ENCODE measurements at places on chromosomes 1 and 21.
A peak's percentile ranks its signal among the peaks of the same experiment; 100 is the strongest.

GRCh38 chr1:155277902-155278688 is 832 bp downstream of the HCN3 start:
- DNase-seq: peak; percentile 89

DNA sequence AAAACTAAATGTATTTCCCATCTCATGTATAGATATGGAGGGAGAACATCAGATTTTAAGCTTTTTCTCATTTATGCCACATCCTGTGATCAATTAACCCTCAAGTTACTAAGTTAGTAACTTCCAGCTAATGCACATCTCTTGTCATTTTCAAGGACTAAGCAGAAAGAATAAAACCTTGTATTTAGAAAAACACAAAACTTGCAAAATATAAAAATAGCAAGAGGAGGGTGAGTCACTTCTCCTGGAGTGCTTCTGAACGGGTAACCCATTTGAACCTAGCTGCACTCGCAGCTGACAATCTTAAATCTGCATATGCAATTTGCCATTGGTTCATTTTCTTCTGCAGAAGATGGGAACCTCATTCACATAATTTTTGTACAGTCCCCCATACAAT is 500.5 kb downstream of the SETD4 start:
- no peak for DNase-seq

DNA sequence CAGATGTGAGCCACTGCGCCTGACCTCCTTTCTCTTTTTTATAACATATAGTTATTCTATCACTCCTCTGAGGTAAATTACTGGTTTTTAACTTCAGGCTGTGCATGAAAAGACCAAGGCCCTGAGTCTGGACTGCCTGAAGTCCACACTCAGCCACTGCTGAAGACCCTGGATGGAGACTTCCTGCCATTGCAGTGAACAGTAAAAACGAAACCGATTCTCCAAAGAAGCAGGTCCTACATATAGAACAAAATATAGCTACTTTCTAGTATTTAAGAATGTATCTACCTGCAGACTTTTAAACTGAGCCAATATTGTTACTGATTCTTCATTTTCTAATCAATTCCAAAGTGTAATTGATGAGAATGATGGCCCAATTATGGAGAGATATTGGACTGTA is 232.8 kb downstream of the CHRM3 start:
- DNase-seq: no peak

DNA sequence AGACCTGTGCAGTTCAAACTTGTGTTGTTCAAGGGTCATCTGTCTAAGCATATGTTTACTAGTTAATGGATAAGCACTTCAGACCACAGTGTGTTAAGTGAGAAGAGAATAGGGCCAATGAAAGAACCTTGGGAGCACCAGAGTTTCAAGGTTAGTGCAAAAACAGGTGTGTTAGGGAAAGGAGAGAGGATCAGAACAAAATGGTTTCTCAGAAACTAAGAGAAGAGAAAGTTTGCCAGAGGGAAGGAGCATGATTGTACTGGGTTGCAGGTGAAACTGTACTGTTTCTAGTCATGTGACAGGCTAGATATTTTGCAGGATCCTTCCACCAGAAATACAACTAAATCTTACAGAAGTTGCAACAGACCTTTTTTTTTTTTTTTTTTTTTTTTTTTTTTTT is 23.3 kb downstream of the RPRD2 start:
- DNase-seq: no peak

DNA sequence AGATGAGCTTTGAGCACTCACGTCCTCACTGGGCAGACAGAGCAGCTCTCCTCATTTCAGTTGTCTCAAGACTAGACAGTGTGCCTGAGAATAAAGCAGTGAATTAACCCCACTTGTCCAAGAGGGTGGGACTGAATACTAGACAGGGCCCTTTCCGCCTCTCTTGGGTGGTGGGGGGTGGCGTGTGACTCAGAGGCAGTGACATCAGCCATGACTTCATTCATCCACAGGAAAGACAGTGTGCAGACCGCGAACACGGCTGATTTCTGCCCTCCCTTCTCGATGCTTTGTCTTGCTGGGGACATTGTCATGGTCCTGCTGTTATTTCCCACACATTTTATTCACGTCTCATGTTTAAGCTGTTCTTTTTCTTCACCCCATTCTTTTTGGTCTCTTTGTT is 64.9 kb downstream of the FGGY start:
- DNase-seq: no peak

GRCh38 chr21:44819283-44820243 is 1.7 kb upstream of the SUMO3 start:
- DNase-seq: no peak

GRCh38 chr21:33071770-33072306 is 1.9 kb downstream of the OLIG1 start:
- no peak for DNase-seq

- DNase-seq: no peak
Observed at GRCh38 chr21:29195981-29196669, 65.7 kb downstream of the MAP3K7CL start.

GRCh38 chr1:64953241-64953640 is 13.1 kb downstream of the JAK1 start:
- DNase-seq: no peak

GRCh38 chr1:55049271-55049913 is 10.0 kb downstream of the PCSK9 start:
- DNase-seq: no peak

DNA sequence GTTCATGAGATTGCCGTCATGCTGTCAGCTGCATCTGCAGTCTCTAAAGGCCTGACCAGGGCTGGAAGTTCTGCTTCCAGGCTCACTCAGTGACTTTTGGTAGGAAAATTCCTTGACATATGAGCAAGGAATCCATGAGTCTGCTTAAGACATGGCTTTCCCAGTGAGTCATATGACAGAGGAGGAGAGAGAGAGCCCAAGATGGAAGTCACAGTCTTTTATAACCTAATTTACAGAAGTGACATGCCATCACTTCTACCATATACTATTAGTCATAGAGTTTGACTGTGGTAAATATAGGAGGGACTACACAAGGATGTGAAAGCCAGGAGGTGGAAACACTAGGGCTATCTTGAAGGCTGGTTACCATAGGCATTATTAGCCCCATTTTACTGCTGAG is 115.2 kb downstream of the ROR1 start:
- DNase-seq: no peak

DNA sequence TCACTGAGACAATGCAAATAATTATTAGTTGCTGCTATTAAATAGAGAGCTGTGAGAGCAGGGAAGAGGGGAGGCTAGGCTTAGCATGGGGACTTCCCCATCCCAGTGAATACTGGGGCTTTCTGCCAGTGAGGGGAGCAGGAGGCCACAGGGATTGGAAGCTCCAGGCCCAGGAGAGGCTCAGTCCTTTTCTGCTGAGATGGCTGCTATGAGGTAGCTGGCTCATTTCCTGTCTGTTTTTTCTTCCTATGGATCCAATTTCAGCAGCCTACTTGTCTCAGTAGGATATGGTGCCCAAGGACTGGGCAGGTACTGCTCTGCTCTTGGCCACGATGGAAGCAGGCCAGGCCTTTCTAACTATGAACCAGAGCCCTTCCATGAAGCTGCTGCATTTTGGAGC is 10.0 kb downstream of the STMN1 start:
- no peak for DNase-seq

DNA sequence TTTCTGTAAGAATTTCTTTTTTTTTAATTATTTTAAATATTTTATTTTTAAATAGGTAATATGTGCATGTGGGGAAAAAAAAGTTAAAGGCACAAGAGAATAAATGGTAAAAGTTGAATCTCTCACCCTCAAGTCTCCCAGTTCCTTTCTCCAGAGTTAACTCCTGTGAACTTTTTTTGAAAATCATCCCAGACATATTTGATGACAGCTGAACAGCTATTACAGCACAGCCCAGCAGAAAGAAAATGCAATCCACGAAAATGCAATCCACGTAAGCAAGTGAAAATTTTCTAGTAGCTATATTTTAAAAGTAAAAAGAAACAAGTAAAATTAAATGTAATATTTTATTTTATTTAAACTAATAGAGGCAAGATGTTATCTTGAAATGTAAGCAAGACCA is 310.0 kb upstream of the RUNX1 start:
- no peak for DNase-seq

DNA sequence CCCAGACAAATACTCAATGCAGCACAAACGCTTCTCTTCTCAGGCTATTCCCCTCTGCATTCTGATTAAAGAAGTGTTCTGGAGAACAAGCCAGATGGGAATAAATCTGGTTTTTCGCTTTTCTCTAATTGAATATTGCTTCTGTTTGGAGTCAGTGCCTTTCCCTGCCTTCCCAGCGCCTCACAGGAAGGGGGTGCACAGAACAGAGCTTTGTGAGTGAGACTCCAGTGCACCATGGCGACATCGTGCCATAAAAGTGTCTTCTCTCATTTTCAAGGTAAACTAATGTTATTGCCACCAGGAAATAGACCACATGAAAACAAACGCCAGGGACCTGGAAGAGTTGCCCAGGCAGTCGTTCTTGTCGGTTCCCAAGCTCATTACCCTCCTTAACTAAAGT is 43.6 kb upstream of the SLC45A1 start:
- DNase-seq: no peak

- DNase-seq: peak; percentile 100
Observed at GRCh38 chr1:151716771-151717631, at the start of gene CELF3. Gene CELF3 (minus strand): TSS chr1:151716803. CDS start chr1:151716020, 783 bp downstream.

DNA sequence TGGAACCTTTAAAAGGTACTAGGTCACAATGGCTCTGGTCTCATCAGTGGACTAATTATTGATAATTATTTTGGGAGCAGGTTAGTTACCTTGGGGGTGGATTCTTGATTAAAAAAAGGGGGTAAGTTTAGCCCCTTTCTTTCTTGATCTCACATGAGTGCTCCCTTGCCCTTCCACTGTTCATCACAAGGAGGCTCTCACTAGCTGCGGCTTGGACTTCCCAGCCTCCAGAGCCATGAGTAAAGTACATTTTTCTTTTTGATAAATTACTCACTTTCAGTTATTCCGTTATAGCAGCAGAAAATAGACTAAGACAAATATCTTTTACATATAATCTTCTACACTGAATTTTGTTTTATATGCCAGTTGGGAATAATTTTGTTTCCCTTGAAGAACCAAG is 254.8 kb upstream of the DEPDC1 start:
- DNase-seq: no peak

DNA sequence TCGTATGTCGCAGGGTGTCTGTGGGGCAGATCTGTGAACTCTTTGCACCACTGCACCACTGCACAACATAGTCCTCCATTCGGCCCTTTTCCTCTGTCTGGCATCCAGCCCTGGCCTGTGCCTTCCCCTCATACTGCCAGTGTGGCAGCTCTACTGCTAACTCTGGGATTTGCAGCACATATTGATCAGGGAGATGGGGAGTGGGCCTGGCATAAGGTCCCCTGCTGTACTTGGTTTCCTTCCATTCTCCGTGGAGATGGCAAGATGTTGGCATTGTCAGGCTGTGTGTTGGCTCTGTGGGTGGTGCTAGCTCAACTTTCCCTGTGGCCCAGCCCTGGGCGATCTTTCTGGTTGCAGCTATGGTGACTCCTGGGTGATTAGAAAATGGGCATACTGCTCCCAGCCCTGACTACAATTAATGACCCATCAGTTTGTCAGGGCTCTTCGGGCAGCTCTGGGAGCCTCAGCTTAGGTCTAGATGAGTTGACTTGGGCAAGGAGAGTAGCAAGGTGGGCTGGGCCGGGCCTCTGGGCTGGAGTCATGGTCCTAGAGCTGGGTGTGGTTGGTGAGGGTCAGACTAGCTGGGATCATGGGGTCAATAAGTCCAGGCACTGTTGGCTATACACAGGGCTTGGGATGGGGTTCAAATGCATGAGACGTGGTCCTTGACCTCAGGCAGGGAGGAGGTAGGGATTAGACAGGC is 11.4 kb downstream of the PTPRU start:
- DNase-seq: no peak

- peak; percentile 59 for DNase-seq
Observed at GRCh38 chr1:28582248-28582615, 9.8 kb upstream of the RAB42 start.

GRCh38 chr1:5501206-5501930 is 490.9 kb downstream of the NPHP4 start:
- peak; percentile 38 for DNase-seq

- no peak for DNase-seq
Observed at GRCh38 chr1:236522937-236523703, 662 bp upstream of the LGALS8 start.
